ENCODE measurements at places on chromosomes 3 and 15.

GRCh38 chr3:176568189-176568588 lies 629.1 kb downstream of the TBL1XR1 start:
- no peaks in the 10 kb centered on the region for H3K27me3 ChIP-seq
- no peaks in the 10 kb centered on the region for H3K36me3 ChIP-seq
- H3K4me1 ChIP-seq: no peaks in the 10 kb centered on the region
- no peak overlapping the region for H3K4me3 ChIP-seq

GRCh38 chr3:134485075-134485717 lies 589 bp downstream of the ANAPC13 start:
- peak overlapping the region; percentile 90 for H3K4me3 ChIP-seq
- DNase-seq: no peak
- H3K36me3 ChIP-seq: peaks cover 17% of the 10 kb centered on the region
- peak overlapping the region; percentile 95 for H3K27ac ChIP-seq

- H3K27me3 ChIP-seq: no peaks in the 10 kb centered on the region
- H3K4me3 ChIP-seq: peak within 1 kb of the TSS; percentile 96
- H3K27ac ChIP-seq: peak within 1 kb of the TSS; percentile 97
- no peak for DNase-seq
Observed at GRCh38 chr3:129606636-129607390, at the start of gene PLXND1. Gene PLXND1 (minus strand): TSS chr3:129606676. CDS start chr3:129606639, 37 bp downstream.

DNA sequence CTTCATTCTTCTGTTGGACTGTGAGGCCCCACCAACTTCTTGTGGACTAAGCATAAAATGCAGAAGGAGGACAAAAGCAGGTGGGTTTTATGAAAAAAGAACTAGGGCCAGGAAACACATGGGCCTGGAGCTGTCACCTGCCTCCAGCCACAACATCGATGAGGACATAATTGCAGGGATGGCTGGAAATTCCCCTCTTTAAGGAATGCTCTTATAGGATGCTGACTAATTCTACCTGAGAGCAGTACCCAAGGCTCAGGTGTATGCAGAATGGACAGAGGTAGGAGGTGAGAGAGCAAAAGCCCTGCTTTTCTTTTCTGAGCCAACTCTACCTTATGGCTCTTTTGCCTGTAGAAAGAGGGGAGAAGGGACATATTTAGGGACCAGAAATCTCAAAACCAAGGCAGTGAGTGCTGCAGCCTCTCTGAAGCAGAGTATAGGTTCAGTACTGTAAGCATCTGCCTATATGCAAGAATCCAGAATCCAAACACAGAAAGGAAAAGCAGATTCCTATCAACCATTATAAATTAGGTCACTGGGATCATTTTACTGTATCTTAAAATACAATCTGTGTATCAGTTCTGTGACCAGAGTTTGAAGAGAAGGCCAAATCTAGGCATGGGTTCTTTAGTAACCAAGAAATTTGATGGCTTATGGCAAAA lies 205.3 kb upstream of the WNT5A start:
- H3K4me1 ChIP-seq: peaks cover 8% of the 10 kb centered on the region
- DNase-seq: no peak
- no peaks in the 10 kb centered on the region for H3K36me3 ChIP-seq
- H3K27me3 ChIP-seq: no peaks in the 10 kb centered on the region

DNA sequence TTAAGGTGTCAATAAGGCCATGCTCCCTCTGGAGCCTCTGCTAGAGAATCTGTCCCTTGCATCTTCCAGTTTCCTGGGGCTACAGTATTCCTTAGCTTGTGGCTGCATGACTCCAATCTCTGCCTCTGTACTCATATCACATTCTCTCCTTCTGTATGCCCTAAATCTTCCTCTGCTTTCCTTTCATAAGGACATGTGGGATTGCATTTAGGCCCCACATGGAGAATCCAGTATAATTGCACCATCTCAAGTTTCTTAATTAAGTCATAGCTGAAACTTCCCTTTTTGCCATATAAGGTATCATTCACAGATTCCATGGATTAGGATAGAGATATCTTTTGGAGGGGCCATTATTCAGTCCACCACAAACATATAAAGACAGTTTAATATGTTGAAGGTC lies 409.8 kb upstream of the TMCO5A start:
- no peak overlapping the region for H3K27ac ChIP-seq
- H3K27me3 ChIP-seq: no peaks in the 10 kb centered on the region
- no peak for DNase-seq
- H3K4me3 ChIP-seq: no peak overlapping the region
- H3K4me1 ChIP-seq: no peaks in the 10 kb centered on the region

GRCh38 chr15:77104155-77104554 lies 33.2 kb upstream of the TSPAN3 start:
- H3K27ac ChIP-seq: no peak overlapping the region
- H3K4me3 ChIP-seq: no peak overlapping the region
- no peaks in the 10 kb centered on the region for H3K27me3 ChIP-seq
- no peaks in the 10 kb centered on the region for H3K36me3 ChIP-seq
- peaks cover 3% of the 10 kb centered on the region for H3K4me1 ChIP-seq
- no peak for DNase-seq

DNA sequence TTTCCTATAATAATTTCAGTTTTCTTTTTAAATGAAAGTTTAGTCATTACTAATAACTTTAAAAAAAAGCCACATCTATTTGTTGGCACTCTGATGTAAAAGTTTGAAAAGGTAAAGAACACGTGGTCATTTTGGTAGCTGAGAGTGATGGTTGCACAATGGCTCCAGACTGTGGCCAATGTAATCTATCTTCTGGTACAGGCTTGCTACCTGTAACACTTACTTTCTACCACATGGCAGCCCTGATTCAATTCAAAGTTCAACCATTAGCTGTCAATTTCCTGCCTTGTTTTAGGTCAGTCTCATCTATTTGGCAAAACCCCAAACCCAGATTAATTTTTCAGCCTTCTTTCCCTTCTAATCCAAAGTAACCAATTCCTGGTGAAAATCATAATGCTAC lies 126.1 kb downstream of the TUSC7 start:
- no peak overlapping the region for H3K27ac ChIP-seq
- H3K4me3 ChIP-seq: no peak overlapping the region
- no peak for DNase-seq
- H3K4me1 ChIP-seq: no peaks in the 10 kb centered on the region
- H3K36me3 ChIP-seq: no peaks in the 10 kb centered on the region
